Fibroblast of skin of scalp (primary cell): ENCODE measurements at places on chromosomes 11 and 22.

- no peak for DNase-seq
Measured at GRCh38 chr22:49169074-49169744, 658.5 kb downstream of the BRD1 start.

GRCh38 chr11:62457478-62457877, 38.6 kb downstream of the SCGB1A1 start:
- no peak for DNase-seq

DNA sequence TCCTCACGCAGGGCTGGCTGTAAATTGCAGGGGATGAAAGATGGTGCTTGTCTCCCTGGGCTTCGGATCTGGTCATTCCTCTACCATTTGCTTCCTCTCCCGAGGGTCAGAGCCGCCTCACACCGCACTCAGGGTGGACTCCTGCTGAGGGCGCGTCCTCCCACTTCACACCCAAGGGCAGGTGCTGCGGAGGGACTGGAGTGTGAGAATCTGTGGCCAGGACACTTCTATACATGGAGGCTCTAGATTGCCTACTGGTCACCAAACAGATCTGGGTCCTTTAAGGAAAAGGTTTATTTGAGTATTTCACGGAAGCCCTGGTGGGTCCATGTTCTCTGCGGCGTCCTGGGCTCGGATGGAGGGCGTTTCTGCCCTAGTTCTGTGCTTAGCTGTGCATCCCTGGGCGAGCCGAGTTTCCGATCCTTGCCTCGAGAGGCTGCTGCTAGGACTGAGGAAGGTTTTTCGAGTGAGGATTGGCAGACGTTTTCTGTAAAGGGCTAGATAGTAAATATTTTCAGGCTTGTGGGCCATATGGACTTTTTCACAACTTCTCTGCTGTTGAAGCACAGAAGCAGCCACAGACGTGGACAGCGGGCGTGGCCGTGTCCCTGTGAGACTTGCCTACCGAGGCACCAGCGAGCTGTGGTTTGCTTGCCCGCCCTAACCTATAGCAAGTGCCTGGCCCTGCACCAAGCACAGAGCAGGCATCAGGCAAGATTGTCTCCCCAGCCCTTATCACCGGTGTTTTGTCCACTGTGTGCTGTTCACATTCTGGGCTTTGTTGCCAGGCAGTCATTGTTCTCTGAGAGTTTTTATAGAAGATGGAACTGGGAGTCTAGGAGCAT, 279.0 kb downstream of the TBC1D22A start:
- no peak for DNase-seq

- no peak for DNase-seq
Measured at GRCh38 chr11:93783765-93784144, 327 bp upstream of the MED17 start.

- no peak for DNase-seq
Measured at GRCh38 chr11:112306230-112306629, 45.6 kb upstream of the PLET1 start.

DNA sequence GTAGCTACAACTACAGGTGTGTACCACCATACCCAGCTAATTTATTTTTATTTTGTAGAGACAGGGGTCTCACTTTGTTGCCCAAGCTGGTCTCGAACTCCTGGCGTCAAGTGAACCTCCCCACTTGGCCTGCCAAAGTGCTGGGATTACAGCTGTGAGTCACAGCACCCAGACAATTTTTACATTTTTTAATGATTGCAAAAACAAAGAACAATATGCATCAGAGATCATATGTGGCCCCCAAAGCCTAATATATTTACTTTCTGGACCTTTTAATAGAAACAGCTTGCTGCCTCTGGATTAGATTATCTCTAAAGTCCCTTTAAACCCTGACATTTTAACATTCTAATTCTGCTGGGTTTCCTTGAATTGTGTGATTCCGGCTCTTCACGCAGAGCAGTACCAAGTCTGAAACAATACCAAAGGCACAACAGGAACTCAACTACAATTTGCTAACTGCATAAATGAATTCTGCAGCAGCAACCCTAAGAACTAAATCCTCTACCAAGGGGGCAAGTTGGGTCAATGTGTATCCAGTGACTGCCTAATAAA, 25.0 kb downstream of the RAB30 start:
- DNase-seq, result peak; percentile 76

- no peak for DNase-seq
Measured at GRCh38 chr11:90629229-90629806, 406.5 kb upstream of the CHORDC1 start.

DNA sequence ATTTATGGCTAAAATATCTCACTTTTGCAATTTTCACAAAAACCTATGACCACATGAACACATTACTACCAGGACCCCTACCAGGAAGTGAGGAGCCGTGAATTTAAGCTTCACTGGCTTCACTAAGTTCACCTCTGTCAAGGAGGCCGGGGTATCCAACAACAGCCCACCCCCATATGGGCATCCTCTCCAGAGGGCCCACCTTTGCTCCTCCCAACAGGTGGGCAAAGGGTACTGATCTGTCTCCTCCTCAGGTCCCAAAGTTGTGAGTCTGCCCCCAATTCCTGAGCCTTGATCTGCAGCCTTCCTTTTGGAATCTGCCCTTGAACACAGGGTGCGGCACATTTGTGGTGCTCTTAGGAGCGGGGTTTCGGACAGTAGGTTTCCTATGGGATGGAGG, 66.9 kb downstream of the OTOG start:
- DNase-seq, result no peak

GRCh38 chr11:43517518-43517917, 158.8 kb downstream of the TTC17 start:
- no peak for DNase-seq

- no peak for DNase-seq
Measured at GRCh38 chr22:31337178-31337577, 9.0 kb downstream of the PATZ1 start.

DNA sequence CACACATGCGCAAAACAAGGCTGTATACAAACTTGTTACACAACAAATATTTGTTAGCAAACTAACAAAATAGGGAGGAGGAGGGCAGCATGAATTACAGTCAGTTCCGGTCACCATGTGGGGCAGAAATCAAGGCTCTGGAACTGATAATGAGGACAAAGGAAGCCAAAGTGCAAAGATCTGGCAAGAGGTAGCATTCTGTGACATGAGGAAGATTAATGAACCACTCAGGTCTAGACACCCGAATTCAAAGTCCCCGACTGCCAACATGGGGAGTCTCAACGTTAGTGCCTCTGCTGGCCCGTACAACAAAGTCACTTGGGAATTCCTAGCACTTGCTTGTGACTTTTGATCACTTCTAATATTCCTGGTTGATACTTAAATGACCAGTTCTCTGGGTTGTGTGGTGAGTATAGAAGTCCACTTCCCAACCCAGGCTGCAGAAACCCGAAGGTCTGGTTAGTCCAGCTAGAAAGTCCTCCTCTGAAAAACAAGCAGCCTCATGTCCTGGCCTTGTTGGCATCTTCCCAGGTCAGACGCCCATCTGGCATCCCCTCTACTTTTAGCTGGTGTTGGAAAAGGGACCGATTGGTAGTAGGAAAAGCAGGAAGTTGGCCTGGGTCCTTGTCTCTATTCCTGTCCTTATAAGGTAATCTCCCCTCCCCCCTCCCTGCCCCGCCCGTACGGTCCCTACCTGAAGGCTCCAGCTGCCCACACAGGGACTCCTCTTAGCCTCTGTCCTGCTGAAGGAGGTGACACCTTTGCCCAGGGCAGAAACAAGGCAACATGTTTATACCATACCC, 1.6 kb downstream of the SUN2 start:
- peak; percentile 73 for DNase-seq

- peak; percentile 56 for DNase-seq
Measured at GRCh38 chr11:97361812-97362378, 972.1 kb downstream of the JRKL start.

- no peak for DNase-seq
Measured at GRCh38 chr11:109184376-109184775, 237.6 kb upstream of the C11orf87 start.

DNA sequence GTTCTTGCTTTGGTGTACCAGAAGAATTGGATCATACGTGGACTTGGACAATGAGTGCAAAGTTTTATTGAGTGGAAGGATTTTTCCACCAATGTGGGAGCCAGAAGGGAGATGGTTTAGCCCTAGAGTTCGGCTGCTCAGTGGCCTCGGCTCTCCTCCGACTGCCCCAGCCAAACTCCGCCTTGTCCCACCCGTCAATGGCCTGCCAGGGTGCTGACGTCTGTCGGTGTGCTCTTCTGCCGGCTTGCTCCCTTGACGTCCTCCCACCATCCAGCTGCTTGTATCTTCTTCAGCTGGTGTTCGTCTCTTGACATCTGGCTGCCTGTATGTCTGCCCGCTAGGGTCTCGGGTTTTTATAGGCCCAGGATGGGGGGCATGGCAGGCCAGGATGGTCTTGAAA, 154.8 kb downstream of the APOL5 start:
- DNase-seq, result no peak

DNA sequence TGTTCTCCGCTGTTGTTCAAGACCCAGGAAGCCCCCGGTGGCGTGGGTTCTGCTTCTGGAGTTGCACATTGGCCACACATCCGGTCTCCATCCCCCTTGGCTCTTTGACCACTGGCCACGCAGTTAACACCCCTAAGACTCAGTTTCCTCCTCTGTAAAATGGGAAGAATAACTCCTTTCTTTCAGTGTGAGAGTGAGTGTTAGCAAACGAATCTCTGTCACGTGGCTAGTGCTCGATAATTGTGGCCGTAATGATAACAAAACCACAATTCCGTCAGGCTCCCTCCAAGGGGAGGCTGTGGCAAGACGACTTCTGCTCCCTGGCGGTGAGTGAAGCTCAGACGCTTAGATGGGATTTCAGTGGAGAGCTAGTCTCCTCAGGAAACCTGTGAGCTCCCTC, 315.2 kb upstream of the B3GAT1 start:
- no peak for DNase-seq

- DNase-seq, result no peak
Measured at GRCh38 chr22:36966851-36967540, 52.3 kb downstream of the TST start.

GRCh38 chr22:32949391-32950173, 108.6 kb downstream of the SYN3 start:
- DNase-seq, result no peak

GRCh38 chr11:36326524-36327419, 30.7 kb downstream of the PRR5L start:
- DNase-seq, result no peak

GRCh38 chr22:38213990-38214301, 12.2 kb downstream of the MAFF start:
- DNase-seq, result no peak

DNA sequence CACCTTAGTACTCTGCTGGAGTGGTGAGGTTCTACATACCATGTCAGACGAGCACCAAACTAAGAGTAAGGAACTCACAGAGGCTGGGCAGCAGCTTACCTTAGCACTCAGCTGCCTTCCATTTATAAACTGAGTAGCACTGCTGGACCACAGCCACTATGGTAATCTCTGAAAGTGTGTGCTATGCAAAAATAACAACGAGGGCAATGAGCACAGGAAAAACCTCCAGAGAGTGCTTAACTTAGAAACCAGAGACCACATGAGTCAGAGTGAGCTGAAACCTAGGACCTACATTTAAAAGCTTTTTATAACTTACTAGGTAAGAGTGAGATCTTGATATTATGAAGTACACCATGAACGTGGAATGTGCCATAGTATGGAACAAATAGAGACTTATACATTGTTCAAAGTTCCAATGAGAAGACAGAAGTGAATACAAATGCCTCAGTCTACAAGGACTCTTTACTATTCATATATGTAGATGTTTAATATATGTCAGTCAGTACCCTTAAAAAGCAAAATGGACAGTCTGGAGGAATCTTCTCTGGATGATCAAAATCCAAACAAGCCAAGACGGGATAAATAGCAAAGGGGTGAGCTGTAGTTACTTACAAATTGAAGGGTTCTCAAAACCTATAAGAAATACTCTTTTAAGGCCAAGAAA, 17.2 kb upstream of the CD59 start:
- peak; percentile 36 for DNase-seq

- no peak for DNase-seq
Measured at GRCh38 chr11:33040033-33040861, 875 bp downstream of the TCP11L1 start.

DNA sequence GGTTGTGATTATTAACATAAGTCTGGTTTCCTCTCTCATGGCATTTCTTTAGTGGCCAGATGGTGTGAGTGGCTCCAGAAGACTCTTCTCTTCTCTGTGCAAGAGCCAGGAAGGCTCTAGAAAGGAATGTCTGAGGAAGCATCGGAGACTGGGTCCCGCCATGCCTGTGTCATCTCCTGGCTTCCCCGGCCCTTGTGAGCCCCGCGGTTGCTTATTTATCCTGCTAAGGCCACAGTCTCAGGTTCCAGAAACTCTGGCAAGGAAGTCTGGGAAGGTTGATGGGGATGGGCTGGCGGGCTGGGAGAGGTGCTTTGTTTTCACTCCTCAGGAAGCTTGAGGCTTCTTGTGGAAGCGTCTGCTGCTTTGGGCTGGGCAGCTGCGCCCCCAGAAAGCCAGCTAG, 18.9 kb downstream of the BCR start:
- DNase-seq, result peak; percentile 28

DNA sequence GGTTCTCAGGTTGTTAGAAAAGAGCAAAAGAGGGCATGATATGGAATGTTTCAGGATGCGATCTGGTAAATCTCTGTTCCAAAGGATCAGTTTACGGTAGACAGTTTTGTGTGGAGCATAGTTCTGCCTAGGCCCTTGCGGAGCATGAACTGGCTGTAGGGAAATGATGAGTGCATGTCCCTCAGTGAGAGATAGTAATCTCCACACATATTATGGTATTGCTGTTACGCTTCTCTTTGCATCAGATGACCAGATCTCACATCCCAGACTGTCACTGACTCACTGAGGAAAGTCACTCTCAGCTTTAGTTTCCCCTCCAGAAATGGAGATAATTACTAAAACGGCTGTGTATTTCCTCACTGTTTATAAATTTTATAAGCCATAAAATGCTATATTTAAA, 836.0 kb downstream of the JRKL start:
- no peak for DNase-seq

DNA sequence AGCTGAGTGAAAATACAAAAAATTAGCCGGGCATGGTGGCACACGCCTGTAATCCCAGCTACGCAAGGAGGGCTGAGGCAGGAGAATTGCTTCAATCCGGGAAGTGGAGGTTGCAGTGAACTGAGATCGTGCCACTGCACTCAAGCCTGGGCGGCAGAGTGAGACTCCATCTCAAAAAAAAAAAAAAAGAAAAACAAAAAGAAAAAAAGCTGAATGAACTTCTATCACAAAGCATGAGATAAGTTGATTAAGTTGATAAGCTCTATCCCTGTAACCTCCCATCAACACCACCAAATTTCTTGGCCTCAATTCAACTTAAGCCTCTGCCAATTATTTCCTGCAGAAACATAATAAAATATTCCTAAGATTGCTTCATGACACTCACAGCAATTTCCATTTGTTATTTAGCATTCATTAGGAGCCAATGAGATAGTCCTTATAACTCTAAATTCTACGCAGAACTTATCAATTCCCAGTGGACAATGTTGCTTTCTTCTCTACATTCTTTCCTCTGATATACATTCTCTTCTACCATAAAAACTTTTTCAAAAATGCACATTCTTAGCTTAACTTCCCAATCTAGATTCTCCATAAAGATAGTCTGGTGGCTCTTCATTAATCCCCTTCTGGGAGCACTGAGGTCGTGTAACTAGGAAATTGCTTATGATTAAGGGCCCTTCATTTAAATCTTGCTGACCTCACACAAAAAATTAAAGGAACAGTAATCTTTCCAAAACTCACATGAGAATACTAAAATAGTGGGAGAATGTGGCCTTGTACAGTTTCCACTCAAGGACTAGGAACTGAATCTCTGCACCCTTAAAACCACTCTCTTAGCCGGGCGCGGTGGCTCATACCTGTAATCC, 2.9 kb downstream of the AMBRA1 start:
- no peak for DNase-seq
